ENCODE measurements at places on chromosomes 7 and 10.

GRCh38 chr10:119803264-119803663 is 69.4 kb downstream of the MCMBP start:
- DNase-seq: no peak

GRCh38 chr10:15678851-15679250 is 40.9 kb downstream of the ITGA8 start:
- no peak for DNase-seq

GRCh38 chr10:70549962-70550458 is 52.5 kb downstream of the PRF1 start:
- peak; percentile 76 for DNase-seq

GRCh38 chr10:21808550-21808949 is 195.0 kb downstream of the DNAJC1 start:
- DNase-seq: no peak

- DNase-seq: no peak
Measured at GRCh38 chr10:44326474-44327030, 58.3 kb downstream of the CXCL12 start.

DNA sequence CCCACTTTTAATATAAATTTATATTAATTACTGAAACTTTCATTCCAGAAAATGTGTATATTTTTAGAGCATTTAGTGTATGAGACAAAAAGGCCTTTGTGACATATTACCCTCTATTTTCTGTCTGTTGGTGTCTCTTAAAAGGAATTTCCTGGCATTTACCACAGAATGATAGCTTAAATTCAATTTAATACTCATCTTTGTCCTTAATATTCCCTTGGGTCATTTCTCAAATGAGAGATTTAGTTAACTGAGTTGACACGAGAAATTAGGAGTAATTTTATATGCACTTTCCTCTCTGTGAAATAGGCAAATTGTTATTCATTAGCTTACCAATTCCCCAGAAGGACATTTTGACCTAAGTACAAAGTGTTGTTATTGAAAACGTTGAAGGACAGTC is 101.7 kb upstream of the CTTNBP2 start:
- no peak for DNase-seq

DNA sequence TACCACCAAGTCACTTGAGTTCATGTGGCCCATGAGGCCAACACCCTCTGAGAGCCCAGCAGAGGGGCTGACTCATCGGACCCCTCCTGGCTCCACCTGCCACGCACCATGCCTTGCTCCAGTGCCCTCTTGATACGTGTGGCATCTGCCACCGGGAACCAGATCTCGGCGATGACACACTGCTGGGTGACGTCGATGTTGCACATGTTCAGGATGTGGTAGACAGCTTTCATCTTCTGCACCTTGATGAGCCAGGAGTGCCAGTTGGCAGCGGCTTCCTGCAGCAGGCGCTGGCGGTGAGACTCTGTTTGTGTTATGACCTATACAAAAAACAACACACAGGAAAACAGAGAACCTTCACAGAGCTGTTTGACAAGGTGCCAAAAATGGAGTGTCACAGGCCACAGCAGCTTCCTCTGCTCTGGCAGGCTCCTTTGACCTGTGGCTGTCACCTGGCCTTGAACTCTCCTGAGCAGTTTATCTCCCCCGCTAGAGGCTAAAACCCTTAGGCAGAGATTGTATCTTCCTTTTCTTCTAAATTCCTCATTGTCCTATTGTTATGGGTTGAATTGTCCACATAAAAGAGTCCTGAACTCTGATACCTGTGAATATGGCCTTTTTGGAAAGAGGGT is 45.2 kb upstream of the TMEM213 start:
- DNase-seq: peak; percentile 85

DNA sequence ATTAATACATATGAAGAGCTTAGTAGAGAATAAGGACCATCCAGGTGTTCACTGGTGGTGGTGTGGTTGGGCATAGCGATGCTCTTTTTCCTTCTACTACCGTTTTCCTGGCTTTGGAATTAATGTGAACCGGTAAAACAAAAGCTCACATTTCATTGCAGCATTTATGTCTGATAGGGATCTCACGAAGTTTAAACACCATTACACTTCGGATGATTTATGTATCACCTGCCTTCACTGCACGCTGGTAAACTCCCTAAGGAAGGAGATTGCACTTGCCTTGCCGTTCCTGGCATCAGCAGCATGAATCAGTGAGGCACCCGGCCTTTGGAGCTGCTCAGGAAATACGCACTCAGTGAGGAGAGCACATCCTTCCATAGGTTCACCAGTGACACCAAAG is 47.5 kb downstream of the WIPF3 start:
- no peak for DNase-seq

DNA sequence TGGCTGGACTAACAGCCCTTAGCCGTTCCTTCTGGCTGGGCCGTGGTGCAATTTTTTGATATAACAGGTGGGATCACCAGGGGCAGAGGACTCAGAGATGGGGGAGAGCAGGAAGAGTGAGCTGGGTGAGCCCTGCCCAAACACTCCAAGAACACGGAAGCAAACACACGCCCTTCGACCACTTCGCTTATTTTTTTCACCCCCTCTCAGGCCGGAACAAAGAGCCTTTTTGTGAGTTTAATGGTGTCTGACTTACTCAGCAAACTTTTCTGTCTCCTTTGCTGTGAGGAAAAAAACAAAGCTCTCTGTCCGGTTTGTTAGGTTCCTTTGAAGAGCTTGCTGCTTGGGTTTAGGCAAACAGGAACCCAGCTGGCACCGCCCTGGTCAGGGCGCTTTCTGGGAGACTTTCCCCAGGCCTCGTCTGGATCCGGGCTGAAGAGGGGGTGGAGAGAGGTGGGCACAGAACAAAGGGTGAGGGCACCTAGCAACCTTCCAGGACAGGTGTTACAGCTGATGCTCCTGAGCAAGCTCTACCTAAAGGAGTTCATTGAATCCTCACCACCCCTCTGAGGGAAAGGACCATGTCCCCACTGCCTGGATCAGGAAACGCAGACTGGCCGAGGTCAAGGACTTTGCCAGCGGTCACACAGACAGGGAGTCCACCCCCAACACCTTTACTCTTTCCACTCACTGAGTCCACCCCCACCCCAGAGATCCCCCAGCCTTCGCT is 23.3 kb downstream of the CALML3 start:
- no peak for DNase-seq

DNA sequence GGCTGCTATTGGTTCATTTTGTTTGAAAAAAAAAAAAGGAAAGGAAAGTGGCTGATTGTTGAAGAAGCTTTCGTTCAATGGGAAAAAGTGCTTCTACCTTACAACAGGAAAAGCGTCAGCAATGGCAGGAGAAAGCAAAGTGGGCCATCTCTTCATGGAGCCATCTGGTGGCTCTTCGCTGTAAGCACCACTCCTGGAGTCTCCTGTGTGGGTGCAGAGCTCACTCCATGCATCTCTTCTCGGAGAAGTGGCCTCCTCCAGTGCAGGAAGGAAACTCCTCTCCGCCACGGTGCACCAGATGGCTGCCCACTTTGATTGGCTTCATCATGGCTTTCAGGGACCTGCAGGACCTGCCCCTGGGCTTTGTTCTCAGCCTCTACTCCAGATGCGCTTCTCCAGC is 250.9 kb downstream of the PTEN start:
- no peak for DNase-seq

GRCh38 chr10:67663449-67664087 is 32.4 kb downstream of the CTNNA3 start:
- DNase-seq: no peak

DNA sequence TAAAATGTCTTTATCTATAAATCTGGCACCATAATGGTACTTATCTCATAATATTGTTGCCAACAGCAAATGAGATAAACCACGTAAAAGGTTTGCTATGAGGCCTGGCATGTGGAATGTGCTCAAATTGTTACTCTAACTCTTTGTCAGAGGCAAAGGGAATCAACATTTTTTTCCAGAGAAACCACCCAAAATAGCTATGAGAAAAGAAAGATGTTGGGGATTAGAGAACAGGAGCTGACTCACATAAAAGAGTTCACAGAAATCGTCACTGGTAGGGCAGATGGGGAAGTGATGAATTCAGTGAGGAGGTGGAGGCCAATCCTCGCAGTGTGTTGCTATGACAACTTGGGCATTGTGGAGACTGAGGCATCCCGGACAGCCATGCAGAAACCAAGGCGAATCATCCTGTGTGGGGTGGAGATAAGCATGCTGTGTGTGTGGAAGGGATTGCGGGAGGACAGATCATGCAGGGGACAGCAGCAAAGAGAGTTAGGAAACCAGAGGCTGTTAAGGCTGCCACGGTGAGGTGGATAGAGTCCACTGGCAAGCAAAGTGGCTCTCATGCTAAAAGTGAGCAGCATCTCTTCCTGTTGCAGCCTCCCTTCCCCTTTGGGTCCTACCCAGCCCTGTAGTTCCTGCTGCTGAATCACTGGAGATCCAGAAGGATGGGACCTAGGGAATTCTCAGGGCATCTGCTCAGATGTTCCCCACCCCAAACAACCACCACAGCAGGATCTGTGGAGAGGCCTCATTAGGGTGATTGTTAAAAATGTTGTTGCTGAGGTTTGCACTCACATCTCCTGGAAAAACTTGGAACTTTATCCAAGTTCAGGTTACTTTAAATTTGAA is 103.9 kb downstream of the CUBN start:
- peak; percentile 84 for DNase-seq

DNA sequence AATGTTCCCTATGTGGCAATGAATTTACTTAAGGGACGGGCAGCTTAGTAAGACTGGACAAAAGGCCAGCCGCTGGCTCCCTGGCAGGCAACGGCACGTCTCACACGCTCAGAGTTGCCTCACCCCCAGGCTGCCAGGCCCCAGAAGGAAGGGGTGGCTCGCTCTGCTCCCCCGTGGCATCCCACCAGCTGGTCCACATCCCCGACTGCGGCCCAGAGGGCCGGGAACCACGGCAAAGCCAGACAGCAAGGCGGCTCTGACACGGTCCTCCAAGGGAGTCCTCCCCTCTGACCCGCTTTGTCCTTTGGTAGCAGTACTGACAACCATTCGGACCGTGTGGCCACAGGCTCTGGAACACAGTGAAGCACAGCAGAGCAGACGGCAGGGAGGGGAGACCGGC is 34.1 kb downstream of the NUDT1 start:
- no peak for DNase-seq

DNA sequence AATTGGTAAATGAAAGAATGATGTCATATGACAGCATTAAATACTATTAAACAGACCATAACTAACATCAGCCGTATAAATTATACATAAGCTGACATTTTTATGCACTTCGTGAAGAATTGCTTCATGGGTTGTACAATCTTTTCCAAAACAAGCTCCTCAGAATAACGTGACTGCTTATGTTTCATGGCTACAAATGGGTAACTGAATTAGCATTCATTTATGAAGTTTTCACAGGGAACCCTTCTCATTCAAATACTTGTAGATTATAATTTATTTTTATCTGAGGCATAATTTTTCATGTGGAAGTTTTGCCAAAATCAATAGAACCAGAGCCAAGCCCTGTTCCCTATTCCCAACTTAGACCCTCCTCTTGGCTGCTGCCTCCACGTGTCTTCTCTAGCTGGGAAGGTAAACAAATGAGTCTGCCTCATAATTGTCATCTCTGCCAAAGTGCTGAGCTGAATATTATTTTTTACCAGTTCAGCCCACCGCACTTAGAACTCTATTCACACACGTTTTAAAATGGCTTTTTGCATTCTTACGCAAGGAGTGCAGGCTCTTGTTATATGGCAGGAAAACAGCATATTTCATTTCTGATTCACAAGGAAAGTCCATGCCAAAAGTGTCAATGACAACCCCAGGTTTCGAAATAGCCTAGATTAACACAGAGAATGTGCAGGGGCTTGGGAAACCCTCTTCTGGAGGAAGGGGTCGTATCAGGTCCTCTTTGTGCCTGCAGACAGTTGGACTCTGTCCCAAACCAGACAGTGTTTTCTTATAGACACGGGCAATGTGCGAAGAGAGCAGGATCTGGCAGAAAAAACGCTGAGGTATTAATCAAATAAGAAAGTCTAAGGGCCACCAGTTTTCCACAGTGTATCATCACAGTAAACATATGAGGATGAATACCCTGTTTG is 370.7 kb upstream of the MGMT start:
- DNase-seq: no peak

DNA sequence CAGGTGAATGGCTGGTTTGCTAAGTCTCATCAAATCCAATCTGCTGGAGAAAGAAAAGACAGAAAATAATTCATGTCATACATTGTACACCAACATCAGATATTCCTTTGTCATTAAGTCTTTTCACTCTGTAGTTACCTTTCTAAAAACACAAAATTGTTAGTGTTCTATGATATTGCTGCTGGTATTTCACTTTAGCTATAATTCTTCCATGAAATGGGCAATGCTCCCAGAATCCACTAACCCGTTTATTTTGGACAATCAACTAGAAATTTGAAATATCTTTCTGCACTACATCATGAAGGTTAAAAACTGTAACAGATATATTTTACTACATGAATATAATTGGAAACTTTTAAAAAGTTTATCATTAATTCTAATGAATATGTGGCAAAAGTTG is 181.3 kb downstream of the C7orf25 start:
- DNase-seq: no peak

GRCh38 chr10:110034596-110034995 is 26.8 kb downstream of the ADD3 start:
- no peak for DNase-seq

- no peak for DNase-seq
Measured at GRCh38 chr7:116353647-116354046, 143.3 kb downstream of the TES start.
